H4 (cell line): ENCODE measurements at places on chromosomes 6 and 20. TPM values are rescaled to one million over a fixed set of nuclear protein-coding genes. Genes with fewer than 3 reads are reported as not detected.

DNA sequence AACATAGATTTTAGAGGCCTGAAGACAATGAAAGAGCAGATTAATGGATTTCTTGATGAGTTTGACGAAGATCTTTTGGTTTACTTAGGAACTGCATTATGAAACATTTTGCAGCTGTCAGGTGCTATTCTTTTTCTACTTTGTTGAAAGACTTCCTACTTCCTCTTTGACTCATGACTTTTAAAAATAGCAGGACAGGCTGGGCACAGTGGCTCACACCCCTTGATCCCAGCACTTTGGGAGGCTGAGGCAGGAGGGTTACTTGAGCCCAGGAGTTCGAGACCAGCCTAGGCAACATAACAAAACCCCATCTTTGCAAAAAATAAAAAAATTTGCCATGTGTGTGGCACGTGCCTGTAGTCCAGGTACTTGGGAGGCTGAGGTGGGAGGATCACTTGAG is 52.0 kb downstream of the ITCH start:
- no peak for DNase-seq

- DNase-seq: no peak
These were observed 27.5 kb upstream of the STX11 start for GRCh38 chr6:144122861-144123260.

DNA sequence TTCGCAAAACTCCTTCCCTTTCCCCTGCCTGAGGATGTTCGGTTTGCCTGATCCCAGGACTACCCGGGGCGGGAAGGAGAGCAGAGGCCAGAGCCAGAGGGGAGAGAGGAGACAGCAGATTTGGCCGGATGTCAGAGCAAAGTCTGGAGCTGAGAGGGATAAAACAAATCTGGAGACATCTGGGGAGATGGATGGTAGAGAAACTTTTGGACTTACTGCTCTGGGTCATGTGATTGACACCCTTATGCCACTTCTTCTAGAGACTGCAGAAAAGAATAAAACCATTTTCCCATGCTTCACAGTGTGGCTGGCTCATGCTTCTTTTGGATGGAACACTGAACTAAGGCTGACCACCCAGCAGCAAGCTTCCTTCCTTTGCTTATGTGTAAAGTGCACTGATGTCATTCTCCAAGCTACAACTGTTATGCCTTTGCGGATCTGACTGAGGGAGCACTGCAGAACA is 174.7 kb downstream of the FOXC1 start:
- DNase-seq: no peak

DNA sequence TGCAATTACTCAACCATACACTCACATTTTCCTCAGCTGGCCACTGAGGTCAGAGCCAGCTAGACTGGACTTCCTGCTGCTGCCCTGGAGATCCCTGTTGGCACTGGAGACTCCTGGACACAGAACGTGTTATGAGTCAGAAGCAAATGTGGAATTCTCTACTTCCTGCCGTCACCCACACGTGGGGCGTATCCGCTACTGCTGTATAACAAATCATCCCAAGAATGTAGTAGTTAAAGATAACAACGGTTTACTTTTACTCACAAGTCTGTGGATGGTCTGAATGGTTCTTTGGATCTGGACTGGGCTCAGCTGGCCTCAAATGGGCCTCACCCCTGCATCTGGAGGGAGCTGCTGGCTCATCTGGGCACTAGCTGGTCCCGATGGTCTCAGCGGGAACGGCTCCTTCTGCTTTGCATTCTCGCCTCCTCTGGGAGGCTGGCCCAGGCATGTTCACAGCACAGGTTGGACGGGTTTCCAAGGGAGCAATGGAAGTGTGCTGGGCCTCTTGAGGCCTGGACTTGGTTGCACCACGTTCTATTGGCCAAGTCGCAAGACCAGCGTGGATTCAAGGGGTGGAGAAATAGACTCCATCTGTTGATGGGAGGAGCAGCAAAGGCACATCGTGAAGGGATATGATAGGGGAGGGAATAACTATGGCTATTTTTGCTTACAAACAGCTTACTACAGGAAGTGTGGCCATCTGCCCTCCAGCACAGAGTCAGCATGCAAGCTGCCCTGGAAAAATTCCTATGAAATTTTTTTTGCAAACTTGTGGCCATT is 118.5 kb downstream of the SNX5 start:
- peak; percentile 81 for DNase-seq

ENPP4 gene
- total RNA-seq: 1.5 and 1.6 TPM in 2 replicates

DNA sequence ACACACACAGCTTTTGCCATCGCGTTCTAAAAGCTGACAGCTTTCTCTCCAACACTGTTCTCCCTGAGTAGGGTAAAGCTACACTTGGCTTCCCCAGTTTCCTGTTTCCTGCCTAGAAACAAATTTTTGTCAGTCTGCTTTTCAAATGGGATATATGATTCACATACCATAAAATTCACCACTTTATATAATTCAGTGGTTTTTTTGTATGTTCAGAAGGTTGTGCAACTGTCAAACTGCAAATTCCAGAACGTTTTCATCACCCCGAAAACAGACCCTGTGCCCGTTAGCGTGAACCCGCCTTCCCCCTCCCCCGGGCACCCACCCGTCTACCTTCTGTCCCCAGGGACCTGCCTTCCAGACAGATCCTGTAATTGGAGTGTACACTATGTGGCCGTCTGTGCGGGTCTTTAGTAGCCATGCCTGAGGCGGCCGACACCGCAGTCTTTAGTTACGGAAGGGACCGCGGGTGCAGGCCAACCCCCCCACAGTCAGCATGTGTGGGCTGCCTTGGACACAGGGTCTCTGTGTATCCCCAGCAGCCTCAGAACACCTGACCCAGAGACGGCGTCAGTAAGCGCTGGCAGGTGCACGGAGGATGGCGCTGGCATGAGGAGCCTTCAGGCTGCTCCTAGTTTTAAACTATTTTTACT is 16.6 kb downstream of the HRH3 start:
- DNase-seq: no peak

WFDC12 gene
- total RNA-seq: not detected in 2 replicates

GRCh38 chr6:154606457-154606856 is 96.0 kb upstream of the CNKSR3 start:
- no peak for DNase-seq

GRCh38 chr20:19890445-19891051 is 126.6 kb upstream of the NAA20 start:
- no peak for DNase-seq

DNA sequence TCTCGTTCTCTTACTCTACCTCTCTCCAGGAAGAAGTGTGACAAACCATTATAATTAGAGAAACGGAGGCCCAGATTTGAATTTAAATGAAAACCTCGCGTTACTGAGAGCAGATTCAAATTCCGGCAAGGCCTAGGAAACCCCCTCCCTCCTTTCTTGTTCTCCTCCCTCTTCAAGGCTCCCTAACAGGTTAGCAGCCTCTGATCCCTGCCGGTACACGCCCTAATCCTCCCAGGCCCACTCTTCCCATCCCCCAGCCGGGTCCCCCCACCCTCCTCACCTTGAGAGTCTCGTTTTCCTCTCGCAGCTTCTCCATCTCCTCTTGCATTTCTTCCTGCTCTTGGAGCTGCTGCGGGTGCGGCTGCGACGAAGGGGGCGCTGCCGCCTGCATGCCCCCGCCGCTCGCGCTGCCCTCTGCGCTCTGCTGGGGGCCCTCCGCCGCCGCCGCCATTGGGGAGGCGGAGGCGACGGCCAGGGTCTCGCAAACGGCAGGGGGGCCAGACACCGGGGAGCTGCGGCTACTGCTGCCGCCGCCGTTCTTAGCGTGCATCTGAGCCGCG is 3.8 kb downstream of the MTCL3 start:
- DNase-seq: peak; percentile 5

GRCh38 chr6:36210182-36210581 is 13.6 kb downstream of the BRPF3 start:
- no peak for DNase-seq

GRCh38 chr20:34249291-34249690 is 8.1 kb downstream of the ASIP start:
- DNase-seq: peak; percentile 81

DNA sequence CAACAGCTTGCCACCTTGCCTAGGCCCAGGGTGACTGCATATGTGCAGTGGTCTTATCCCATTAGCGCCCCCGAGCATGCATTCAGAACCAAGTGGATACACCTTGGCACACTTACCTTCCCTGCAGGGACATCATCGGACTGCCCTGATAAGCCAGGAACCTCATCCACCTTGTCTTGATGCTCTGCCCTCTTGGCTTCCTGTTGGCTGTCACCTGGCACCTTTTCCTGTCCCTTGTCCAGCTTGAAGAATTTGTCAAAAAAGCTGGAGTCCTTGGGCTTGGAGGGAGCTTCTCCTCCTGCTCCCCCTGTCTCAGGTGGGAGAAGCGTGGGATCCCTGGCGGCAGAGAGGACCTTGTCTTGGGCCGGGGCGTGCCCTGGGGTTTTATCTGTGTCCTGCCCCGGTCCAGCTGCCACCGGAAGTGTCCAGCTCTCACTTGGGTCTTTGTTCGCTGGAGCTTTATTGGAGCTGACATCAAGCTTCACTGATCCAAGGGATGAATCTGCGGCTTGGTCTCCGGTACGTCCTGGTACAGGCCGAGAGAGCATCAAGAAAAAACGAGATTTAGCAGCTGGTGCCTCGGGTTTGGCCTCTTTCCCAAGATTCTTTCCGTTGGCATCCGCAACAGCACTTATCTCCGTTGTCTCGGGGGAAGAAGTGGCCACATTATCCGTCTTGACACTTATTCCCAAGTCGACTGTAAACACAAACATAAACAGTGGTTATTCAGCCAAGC is 42.0 kb downstream of the BCAS1 start:
- no peak for DNase-seq

DNA sequence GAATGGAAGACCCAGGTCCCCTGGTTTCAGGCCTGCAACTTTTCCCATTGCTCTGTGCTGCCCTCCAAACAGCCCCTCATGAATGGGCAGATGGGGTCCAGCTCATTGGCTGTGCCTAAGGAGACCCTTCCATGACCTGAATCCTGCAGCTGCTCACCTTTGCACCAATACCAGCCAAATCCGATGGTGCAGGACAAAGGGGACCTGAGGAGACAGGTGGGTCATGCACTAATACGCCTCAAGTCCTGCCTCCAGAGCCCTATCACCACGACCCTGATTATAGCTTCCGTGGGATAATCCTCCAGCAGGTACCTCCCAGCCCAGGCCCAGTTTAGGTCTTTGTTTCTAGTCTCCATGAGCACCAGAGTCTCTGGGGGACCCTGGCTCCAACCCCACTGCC is 16.8 kb downstream of the TREM1 start:
- DNase-seq: no peak

- DNase-seq: peak; percentile 50
These were observed 76.9 kb downstream of the FAM50B start for GRCh38 chr6:3926150-3926482.

DNA sequence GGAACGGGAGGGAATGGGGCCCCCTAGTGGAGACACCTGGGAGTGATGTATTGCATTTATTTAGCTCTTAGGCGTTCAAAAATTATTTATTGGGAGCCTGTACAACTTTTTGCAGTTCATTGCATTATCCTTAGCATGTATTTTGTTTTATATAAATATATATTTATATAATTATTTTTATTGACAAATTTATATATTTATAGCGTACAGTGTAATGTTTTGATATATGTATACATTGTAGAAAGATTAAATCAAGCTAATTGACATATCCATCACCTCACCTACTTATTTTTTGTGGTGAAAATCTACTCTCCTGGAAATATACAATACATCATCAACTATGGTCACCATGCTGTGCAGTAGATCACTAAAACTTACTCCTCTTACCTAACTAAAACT is 975 bp downstream of the SIRT5 start:
- DNase-seq: no peak

- no peak for DNase-seq
These were observed 14.4 kb downstream of the GSS start for GRCh38 chr20:34941226-34941625.

DNA sequence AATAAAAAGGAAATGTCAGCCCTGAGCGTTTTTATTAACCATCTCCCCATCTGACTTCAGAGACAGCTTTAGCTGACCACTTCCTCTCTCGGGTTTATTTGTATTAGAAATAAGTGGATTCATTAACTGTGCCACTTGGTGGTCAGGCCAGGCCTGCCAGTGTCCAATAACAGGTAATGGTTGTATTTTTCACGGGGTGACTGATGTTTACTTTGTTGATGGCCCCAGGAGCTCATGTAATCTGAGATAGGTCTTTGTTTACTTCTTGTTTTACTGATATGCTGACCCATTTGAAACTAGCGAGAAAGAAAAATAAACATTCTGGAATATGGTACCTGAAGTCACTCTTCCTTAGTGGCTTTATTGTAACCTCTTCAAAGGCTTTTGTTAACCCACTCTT is 504.3 kb upstream of the SLC35B3 start:
- DNase-seq: peak; percentile 83

GRCh38 chr6:2749969-2750600 is 637 bp downstream of the MYLK4 start:
- no peak for DNase-seq

GRCh38 chr6:102582569-102582968 is 1189.1 kb downstream of the GRIK2 start:
- no peak for DNase-seq

DNA sequence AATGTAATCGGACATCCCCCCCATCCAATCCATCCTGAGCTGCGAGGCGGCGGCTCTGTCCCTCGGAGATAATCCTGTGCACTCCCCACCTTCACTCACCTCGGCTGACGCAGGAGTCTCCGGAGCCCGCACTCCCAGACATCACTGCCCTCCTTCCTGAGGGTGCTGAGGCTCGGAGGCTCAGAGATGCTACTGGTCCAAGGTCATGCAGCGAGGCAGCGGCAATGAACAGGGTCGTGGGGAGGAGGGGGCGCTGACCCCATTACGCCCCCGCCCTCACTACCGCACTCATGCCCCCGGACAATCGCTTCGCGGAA is 485 bp downstream of the ADISSP start:
- no peak for DNase-seq

GRCh38 chr6:11143394-11144371 is 32.2 kb upstream of the ERVFRD-1 start:
- peak; percentile 90 for DNase-seq

DNA sequence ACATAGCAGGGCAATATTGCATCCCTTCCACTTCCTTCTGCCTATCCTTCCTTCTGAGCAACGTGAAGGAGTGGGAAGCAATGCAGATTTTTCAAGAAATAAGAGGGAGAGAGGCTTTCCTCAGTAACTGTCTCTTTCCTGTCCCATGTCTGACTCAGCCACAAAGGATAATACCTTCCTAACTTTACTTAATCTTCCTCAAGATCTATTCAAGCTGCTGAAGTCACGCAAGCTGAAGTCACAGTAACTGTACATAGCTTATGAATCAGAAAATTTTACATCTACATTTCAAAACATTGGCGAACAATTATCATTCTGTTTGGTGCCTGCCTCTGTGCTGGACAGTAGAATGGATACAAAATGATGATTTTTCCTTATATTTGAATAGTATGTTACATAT is 86.4 kb upstream of the POU3F2 start:
- no peak for DNase-seq

LAMA2 gene
- total RNA-seq: 9.7 and 11.1 TPM in 2 replicates
